ENCODE measurements at places on chromosomes 11 and 22.

- DNase-seq, result no peak
These were observed 8.2 kb upstream of the IGF2 start for GRCh38 chr11:2147391-2147790.

DNA sequence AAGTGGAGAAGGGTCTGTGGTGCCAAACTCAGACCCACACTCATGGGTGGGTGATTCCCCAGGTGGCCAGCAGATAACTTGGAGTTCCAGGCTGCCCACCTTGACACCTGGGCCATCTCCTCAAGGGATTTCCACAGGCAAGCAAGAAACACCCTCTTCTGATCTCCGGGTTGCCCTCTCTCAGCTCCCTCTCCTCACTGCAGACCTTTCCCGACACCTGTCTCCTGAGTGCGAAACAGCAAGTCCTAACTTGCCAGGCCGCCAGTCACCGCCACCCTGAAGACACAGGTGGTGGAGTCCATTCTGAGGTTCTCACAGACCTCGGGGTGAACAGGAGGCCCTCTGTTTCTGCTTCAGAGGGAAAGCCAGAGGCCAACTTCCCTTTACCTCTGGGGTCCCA is 16.6 kb downstream of the GALNT18 start:
- peak; percentile 42 for DNase-seq

DNA sequence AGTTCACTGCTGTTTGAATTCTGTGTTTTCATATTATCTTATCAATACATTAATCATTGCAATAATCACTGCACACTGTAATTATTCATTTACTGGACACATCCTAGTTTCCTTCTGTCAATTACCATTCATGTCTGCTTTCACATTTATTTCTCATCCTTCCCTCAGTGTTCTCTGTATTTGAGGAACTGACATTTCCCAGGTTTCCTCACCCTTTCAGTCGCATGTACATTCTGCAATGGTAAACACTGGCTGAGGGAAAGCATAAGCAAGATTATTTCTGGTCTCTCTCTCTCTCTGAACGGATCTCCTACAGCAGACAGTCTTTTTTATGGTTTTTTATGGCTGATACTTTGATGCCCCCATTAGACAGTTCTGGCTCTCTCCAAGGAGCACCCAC is 4.2 kb upstream of the HBD start:
- DNase-seq, result no peak

GRCh38 chr11:118928870-118929500 is 3.3 kb upstream of the BCL9L start:
- peak; percentile 65 for DNase-seq

- DNase-seq, result no peak
These were observed 105.8 kb downstream of the UVRAG start for GRCh38 chr11:75920848-75921247.

- no peak for DNase-seq
These were observed 84.8 kb downstream of the TP53I11 start for GRCh38 chr11:44865866-44866272.

DNA sequence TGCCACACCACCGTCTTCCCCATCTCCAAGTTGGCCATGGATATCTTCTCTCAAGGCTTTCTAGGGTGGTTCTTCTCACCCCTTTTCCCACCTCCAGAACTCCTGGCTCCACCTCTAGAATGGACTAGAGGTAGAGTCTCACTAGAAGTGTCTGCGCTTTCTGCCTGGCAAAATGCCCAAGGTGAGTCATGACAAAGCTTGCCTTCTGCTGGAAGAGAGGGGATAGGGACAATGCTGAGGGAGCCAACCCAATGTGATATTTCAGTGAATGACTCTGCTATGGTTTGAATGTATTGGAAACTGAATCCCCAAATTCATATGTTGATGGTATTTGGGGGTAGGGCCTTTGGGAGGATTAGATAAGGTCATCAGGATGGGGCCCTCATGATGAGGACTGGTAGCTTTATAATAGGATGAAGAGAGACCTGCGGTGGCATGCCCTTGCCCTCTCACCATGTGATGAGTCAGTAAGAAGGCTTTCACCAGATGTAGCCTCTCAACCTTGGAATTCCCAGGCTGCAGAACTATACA is 4.1 kb upstream of the CD82 start:
- no peak for DNase-seq

DNA sequence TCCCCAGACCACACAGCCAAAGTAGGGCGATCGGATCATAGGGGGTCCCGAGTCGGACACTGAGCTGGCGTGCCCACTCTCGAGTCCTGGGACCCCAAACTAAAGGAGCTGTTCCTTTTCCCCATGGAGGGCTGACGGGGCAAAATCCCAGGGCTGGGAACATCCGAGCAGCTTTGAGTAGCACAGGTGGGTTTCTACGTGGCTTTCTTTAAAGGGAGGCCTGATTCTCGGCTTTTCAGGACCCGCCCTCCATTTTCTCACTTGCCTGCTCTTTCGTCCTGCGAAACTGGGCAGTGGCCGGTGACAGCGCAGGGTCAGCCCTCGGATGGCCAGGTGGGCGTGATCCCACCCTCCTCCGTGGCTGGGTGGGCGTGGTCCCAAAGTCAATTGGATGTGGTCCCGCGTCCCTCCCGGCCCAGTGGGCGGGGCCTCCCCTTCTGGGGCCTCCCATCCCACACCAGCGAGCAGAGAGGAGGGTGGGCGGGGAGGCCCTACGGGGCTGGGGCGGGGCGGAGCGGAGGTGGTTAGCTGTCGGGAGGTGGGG is 17.5 kb upstream of the TXNRD2 start:
- DNase-seq, result no peak

DNA sequence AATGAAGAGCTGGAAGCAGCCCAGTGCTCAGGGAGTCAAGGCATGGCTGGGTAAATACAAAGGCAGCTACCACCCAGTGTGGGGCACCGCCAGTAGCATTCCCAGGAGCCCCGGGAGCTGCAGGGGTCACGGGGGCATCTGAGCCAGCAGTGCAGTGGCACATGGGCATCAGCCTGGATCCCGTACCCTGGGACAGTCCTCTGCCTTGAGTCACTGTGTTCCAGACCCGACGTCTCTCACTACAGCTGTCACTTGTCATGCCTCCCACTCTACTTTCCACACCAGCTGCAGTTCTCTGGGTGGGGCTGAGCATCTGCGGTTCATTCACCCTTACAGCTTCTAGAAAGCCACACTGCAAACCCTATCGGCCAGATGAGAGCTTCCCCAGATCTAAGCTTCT is 29.6 kb downstream of the DHCR7 start:
- no peak for DNase-seq

DNA sequence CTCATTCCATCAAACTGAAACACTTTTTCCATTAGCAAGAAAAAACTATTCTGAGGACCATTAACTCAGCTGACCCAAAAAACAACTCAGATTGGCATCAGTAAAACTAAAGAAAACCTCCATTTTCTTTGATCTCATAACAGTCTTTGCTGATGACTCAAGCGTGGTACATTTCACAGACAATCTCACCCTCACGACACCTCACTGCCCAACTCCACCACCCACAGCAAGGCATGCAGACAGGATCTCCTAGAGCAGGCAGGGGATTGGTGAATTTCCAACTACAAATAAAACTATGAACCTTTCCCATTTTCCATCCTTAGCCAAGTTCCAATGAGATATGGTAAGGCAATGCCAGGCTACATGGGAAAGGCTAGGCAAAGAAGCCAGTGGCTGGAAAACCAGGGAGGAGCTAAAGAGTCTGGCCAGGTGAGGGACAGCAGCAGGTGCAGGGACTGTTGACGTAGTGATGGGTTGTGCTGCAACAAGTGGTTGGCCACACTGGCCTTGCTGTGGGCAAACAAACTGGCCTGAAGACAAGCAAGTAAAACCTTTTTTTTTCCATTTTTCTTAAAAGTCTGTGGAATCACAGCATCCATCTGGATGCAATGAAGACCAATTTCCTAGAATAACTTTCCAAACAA is 97.2 kb downstream of the SERGEF start:
- peak; percentile 48 for DNase-seq

DNA sequence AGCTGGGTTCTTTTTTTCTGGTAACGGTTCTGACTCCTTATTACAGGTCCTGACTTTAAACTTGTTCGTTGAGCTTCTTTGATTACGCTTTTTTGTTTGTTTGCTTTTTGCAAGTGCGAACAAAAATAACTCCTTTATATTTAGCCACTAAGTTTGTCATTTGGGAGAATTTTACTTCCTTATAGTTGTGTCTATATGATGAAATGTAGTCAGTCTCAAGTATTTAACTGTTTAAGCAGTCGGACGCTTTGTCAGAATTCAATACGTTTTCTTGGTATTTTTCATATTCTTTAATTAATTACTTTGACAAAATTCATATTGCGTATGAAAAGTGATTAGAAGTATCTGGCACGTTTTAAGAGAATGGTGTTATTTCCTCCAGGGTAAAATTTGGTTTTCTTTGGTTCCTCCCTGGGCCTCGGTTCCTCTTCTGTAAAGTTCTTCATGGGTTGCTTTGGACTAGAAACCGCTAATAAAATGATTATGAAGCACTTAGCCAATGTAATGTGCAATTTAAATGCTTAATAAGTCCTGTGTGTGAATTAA is 1.3 kb downstream of the CBL start:
- no peak for DNase-seq

GRCh38 chr11:88494848-88495247 is 157.3 kb upstream of the CTSC start:
- DNase-seq, result no peak

GRCh38 chr11:107275632-107276031 is 182.0 kb downstream of the CWF19L2 start:
- no peak for DNase-seq

DNA sequence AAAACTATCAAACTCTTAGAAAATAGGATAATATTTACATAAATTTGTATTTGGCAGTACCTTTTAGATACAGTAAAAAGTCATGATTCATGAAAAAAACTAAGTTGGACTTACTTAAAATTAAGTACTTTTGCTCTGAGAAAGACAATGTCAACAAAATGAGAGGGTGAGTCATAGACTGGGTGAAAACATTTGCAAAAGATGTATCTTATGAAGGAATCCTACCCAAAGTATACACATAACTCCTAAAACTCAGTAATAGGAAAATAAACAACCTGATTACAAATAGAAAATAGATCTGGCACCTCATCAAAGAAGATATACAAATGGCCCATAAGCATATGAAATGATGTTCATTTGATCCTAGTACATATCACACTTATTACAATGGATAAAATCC is 1154.6 kb downstream of the JRKL start:
- no peak for DNase-seq

GRCh38 chr11:47332791-47333525 is 19.5 kb downstream of the MYBPC3 start:
- no peak for DNase-seq

DNA sequence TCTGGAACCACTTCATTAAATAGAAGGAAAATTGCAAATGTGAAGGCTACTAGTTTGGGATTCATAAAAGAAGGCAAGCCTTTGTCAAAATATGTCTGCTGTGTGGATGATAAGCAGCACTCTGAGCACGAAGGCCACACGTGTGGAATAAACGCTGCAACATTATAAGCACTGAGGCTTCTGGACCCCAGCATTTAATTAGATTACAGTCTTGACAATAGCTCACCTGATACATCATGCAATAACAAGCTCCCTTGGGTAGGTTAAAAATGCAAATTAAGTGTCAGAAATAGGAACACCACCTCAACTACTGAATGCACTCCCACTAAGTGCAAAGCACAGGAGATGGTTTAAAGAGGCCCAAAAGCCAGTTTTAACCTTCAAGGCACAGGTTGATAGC is 179.3 kb downstream of the LARGE1 start:
- no peak for DNase-seq

GRCh38 chr11:109963101-109963500 is 130.1 kb upstream of the ZC3H12C start:
- no peak for DNase-seq

DNA sequence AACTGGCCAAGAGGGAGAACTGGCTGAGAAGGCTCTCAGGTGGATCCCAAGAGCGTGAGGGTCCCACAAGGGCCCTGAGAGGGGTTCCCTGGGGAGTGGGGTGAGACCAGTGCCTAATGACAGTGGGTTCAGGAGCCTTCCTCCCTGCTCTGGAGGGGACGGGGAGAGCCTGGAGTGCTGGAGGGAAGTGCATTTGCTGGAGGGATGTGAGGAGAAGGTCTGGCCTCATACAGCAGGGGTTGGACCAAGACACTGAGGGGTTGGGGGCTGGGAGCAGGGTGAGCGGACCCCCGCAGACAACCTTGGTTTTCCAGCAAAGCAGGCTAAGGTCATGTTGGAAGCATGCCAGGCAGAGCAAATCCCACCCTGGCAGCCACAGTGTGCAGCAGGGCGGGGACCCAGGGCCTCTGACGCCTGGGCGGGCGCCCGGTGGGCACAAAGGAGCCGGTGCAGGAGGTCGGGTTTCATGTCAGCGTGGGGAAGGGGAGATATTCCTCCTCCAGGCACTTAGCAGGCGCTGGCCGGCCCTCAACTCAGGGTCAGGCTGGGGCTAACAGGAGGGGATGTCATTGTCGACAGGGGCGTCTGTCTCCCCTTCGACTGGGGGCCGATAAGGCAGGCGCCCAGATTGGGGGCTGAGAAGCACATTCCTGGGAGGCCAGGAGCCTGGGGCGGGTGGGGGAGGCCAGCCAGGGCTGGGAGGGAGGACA is 3.1 kb upstream of the DERL3 start:
- DNase-seq, result no peak

GRCh38 chr11:1060852-1061616 is 13.6 kb upstream of the MUC2 start:
- DNase-seq, result no peak

- DNase-seq, result no peak
These were observed 263 bp downstream of the EHD1 start for GRCh38 chr11:64878223-64878493.

- DNase-seq, result no peak
These were observed 74.8 kb downstream of the SIK2 start for GRCh38 chr11:111676878-111677585.

DNA sequence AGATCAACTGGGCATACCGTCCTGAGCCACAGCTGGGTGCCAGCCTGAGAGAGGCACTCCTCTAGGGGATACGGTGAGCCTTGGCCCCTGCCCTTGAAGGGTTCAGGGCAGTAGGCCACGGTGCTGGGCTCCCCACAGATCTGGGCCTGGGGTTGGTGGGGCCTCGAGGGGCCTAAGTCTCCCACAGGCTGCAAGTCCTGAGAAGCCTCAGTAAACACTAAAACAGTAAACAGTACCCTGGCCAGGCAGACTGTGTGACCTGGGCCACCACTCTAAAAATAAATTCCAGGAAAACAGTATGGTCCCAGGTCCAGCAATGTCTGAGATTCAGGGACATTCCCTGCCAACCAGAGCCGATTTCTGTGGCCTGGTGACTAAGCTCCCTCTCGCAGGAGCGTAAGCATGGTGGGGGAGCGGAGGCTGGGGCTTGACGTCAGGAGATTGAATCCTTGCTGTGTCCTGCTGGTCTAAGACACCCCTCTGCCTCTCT is 2.3 kb upstream of the RHOD start:
- DNase-seq, result no peak

Measured in NCI-H510A treated with DMSO at 0.1 percent for 48 hours (cell line).